ENCODE measurements at places on chromosomes 7 and 10.
A peak's percentile ranks its signal among the peaks of the same experiment; 100 is the strongest.

DNA sequence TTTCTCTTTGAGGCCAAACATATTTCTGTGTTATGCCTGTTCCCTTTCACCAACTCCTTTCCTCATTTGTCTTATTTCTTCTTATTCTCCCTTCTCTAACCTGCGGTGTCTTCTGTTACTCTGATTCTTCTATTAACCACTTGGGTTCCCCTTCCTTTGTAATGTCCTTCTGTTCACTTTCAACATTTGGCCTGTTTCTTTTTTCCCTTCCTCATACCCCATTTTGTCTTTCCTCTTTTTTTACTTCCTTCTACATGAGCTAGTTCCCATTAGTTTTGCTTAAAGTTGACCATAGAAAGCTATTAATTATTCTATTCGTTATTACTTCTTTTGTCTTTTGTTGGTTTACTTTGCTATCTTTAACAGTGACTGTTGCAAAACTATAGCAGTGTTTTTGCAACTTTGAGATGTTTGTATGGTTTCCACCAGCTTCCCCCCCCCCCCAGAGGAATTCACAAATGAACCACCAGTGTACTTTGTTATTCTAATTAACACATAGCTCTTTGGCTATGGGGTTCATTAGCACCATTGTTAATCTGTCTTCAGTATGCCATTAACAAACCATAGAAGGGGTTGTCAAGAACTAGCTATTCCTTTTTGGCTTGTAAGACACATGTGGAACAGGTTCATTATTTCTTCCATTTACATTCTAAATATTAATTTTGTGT, 2.9 kb downstream of the LRGUK start:
- no peak for DNase-seq

DNA sequence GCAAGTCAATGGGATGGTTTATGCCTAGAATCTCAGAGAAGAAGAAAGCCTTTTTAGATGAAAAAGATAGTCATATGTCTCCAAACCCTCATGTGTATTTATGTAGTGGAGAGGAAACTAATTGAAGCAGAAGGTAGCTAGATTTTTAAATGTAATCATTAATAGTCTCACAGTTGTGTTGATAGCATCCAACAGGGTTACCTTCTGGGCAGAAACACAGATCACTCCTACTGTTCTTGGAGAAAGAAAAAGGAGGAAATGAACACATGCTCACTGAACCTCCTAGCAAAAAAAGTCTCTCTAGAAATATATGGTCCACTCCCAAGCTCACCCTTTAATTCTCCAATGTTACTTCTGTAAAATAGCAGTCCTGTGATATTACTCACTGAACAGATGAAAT, 777.2 kb upstream of the C7orf33 start:
- no peak for DNase-seq

DNA sequence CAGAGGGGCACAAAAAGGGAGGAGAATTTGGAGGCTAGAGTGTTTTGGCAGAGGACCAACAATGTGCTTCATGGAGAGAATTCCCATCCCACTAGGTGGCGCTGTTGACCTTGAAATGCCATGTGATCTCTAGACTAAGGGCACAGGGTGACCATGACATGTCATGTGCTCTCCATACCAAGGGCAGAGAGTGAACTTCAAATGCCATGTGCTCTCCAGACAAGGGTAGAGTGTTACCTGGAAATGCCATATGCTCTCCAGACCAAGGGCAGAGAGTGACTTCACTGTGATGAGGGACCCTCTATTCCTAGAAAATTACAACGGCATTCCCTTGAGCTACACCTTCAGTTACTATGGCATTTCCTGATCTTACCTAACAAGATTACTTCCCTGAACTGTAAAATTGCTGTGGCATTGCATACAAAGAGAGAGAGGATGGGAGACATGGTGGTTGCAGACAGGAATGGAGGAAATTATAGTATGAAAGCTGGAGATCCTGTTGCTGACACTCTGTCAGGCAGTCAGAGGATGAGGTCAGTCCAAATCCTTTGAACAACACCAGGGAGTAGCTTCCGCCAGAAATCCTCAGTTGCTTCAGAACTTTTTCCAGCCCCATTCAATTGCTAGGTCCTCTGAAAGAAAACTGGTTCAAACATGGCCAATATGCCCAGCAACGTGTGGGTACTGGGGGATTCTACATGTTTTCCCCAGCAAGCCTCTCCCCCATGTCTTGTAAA, 60.9 kb upstream of the ACSM6 start:
- peak; percentile 92 for DNase-seq

- DNase-seq, result peak; percentile 69
These were observed 46.9 kb upstream of the KDM7A start for GRCh38 chr7:140223515-140224221.

DNA sequence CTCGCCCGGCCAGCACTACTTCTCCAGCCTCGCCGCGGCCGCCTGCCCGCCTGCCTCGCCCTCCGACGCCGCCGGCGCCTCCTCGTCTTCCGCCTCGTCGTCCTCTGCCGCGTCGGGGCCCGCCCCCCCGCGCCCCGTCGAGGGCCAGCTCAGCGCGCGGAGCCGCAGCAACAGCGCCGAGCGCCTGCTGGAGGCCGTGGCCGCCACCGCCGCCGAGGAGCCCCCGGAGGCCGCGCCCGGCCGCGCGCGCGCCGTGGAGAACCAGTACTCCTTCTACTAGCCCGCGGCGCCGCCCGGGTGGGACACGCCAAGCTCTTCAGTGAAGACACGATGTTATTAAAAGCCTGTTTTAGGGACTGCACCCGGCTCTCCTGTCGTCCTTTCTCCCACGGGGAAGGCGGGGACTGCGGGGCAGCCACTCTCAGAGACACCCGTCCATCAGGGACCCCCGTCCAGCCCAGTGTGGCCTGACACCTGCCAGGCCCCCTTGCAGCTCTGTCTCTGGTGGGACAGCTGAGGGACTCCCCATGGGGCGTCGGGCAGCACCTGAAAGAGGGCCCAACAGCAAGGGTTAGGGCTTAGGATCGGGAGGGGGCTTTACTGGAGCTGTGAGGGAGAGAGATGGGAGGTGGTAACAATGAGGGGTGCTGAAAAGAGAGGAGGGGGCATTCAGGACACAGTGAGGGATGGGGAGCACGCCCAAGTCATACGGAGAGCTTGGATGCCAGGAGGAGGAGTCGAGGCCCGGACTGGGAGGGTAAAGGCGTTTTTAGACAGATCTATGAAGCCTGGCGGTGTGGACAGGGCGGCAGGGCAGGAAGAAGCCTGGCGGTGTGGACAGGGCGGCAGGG, 34.7 kb downstream of the SPDYE6 start:
- DNase-seq, result no peak

GRCh38 chr7:79236352-79237028, 217.0 kb downstream of the MAGI2 start:
- no peak for DNase-seq

- peak; percentile 81 for DNase-seq
These were observed 804 bp downstream of the FRAT1 start for GRCh38 chr10:97319671-97320479.
